ENCODE measurements at places on chromosomes 16 and 17. TPM values are rescaled to one million over a fixed set of nuclear protein-coding genes. Genes with fewer than 3 reads are reported as not detected.
A peak's percentile ranks its signal among the peaks of the same experiment; 100 is the strongest.

- H3K4me1 ChIP-seq, result no peaks in the 10 kb centered on the region
- H3K36me3 ChIP-seq, result no peaks in the 10 kb centered on the region
- DNase-seq, result no peak
- no peak overlapping the region for H3K27ac ChIP-seq
- H3K4me3 ChIP-seq, result no peak overlapping the region
Observed at GRCh38 chr16:73792199-73793020, 504.2 kb upstream of the PSMD7 start.

GRCh38 chr16:66549284-66550131 is at the start of gene TK2:
TSS of gene TK2 (minus strand) at chr16:66550122. CDS start at chr16:66550061, 61 bp downstream.
- peaks cover 52% of the 10 kb centered on the region for H3K4me1 ChIP-seq
- H3K27ac ChIP-seq, result peak within 1 kb of the TSS; percentile 82
- peak within 1 kb of the TSS; percentile 96 for H3K4me3 ChIP-seq
- peak; percentile 79 for DNase-seq
- peaks cover 4% of the 10 kb centered on the region for H3K27me3 ChIP-seq

GRCh38 chr16:74734361-74735161 is 33.9 kb upstream of the MLKL start:
- H3K4me3 ChIP-seq, result no peak overlapping the region
- H3K4me1 ChIP-seq, result no peaks in the 10 kb centered on the region
- H3K27me3 ChIP-seq, result no peaks in the 10 kb centered on the region
- H3K36me3 ChIP-seq, result no peaks in the 10 kb centered on the region
- H3K27ac ChIP-seq, result no peak overlapping the region

- H3K4me3 ChIP-seq, result no peak overlapping the region
- H3K36me3 ChIP-seq, result no peaks in the 10 kb centered on the region
- H3K4me1 ChIP-seq, result peaks cover 3% of the 10 kb centered on the region
- no peak for DNase-seq
Observed at GRCh38 chr16:85722128-85722893, 28.6 kb downstream of the C16orf74 start.

DNA sequence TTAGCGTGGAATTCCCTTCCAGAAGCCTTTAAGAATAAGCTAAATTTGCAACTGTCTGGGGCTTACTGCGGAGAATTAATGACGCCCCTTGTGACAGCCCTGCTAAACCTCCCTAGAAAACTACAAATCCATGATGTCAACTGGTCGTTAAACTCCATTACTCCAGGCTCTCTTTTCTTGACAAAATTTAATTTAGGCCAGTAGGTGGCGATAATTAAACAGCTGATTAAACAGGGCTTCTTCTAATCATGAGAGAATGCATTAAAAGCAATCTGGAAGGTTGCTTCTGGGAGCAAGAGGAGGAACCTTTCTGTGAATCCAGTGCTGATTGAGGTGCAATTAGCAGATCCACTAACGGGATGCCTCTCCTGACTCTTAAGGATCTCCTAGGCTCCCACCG is 8.1 kb upstream of the NLRP1 start:
- H3K36me3 ChIP-seq, result no peaks in the 10 kb centered on the region
- no peak overlapping the region for H3K27ac ChIP-seq
- no peaks in the 10 kb centered on the region for H3K4me1 ChIP-seq
- no peak overlapping the region for H3K4me3 ChIP-seq
- DNase-seq, result no peak
- peaks cover 20% of the 10 kb centered on the region for H3K27me3 ChIP-seq

DNA sequence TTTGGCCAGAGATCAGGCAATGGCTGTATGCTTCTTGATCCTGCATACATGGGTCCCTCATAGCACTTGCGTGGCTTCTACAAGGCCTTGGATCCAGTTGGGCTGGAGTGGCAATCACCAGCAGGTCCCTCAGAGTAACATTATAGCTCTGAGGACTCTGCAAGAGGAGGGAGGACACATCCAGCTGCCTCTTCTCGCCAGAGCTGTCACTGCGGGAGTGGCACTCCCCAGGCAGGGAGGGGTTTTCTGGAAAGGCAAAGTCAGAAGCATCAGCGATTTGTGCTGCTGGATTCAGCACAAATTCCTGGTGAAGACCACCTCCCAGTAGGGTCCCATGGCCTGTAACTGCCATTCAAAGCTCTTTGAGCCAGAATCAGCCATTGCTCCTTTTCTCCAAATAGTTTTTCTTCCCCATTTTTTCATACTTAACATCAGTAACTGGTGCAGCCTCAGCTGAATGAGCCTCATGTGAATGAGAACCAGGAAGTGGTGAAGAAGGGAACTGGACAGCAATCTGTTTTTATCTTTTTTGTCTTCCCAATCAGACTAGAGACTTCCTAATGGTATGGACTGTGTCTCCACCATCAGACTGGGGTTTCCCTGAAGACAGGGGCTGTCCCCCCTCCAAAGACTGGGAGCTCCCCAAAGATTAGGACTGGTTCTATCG is 40.6 kb upstream of the HOXB13 start:
- H3K4me1 ChIP-seq, result no peaks in the 10 kb centered on the region
- no peaks in the 10 kb centered on the region for H3K36me3 ChIP-seq
- DNase-seq, result no peak
- peaks cover 38% of the 10 kb centered on the region for H3K27me3 ChIP-seq

DNA sequence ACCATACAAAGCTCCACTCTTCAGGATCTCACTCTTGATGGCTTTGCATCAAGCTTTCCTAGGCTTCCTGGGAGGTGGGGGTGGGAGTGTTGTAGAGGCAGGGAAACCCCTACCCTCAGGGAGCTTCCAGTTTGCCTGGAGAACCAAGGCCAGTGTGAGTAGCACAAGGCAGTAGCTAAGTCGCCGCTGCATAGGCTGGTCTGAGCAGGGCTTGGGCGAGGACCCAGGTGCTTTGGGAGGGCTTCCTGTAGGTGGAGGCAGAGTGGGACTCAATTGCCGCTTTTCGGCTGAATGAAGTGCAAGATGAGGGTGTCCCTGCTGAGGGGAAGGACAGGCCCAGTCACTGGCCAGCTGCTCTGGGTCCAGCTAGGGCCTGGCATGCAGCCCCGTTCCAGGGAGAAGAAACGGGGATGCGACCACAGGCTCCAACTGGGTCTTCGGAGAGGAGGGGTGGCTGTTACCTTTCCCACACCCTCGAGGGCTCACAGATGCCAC is 3.9 kb downstream of the CD79B start:
- peaks cover 20% of the 10 kb centered on the region for H3K4me1 ChIP-seq
- no peak for DNase-seq
- H3K27ac ChIP-seq, result no peak overlapping the region
- H3K4me3 ChIP-seq, result no peak overlapping the region
- no peaks in the 10 kb centered on the region for H3K36me3 ChIP-seq

DNA sequence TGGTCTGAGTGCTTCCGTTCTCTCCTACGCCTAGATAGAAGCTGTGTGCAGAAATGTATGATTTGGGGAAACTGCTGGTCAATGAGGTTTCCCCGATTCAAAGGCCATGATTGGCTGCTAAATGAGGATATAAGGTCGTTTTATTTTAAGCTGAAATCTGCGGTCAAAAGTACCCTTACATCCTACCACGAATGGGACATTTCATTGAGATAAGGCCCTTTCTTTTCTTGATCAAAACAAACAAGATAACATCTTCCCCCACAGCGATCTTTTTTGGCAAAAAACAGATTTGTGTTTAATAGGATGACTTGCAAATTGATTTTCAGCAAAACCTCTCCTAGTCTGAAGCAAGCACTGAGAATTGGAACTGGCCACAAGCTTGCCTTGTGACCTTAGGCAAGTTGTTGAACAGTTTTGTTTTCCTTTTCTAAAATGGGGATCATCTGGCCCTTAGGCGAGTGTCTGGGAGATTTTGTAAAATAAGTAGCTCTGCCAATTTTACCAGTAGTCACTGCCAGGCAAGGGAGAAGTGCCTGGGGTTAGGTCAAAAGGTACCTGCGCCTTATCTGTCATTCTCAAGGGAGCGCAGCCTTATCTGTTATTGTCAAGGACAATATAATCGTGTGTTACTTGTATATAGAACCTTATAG is 635 bp downstream of the SCPEP1 start:
- DNase-seq, result no peak
- no peaks in the 10 kb centered on the region for H3K36me3 ChIP-seq
- H3K4me1 ChIP-seq, result peaks cover 16% of the 10 kb centered on the region
- H3K27me3 ChIP-seq, result no peaks in the 10 kb centered on the region
- H3K27ac ChIP-seq, result peak overlapping the region; percentile 85
- peak overlapping the region; percentile 88 for H3K4me3 ChIP-seq

DNA sequence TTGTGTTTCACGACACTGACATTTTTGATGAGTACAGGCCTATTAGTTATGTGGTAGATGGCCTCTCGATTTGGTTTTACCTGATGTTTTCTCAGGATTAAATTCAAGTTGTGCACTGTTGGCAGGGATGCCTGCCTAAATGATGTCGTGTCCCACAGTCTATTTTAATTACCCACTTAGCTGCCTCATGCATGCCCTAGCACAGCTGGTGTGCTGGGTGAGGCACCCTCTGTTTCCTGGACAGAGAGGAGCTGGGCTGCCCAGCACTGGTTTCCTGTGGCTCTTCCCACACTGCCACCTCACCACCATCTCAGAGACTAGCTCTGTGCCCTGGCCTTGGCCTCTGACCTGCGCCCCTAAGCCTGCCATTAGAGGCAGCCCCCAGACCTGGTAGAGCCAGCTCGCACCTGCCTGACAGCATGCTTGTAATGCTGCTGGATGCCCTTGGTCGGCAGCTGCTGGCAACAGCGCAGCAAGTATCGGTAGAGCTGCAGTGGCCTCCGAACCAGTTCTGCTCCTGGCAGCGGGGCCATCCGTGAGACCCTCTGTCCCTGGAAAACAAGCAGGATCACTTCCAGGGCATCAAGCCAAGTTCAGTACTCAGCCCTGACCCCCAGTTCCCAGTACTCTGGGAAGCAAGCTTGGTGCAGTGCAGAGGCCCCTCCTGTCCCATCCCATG is 10.9 kb downstream of the LYRM9 start:
- no peaks in the 10 kb centered on the region for H3K36me3 ChIP-seq
- peaks cover 22% of the 10 kb centered on the region for H3K4me1 ChIP-seq
- no peak overlapping the region for H3K4me3 ChIP-seq
- no peak overlapping the region for H3K27ac ChIP-seq
- H3K27me3 ChIP-seq, result no peaks in the 10 kb centered on the region

- peaks cover 19% of the 10 kb centered on the region for H3K36me3 ChIP-seq
- peak overlapping the region; percentile 81 for H3K27ac ChIP-seq
- peak overlapping the region; percentile 88 for H3K4me3 ChIP-seq
- H3K4me1 ChIP-seq, result peaks cover 20% of the 10 kb centered on the region
- H3K27me3 ChIP-seq, result no peaks in the 10 kb centered on the region
Observed at GRCh38 chr16:2206780-2207433, 1.7 kb downstream of the MLST8 start.

GRCh38 chr17:80919331-80920311 is 72.0 kb upstream of the CHMP6 start:
- H3K4me3 ChIP-seq, result no peak overlapping the region
- no peaks in the 10 kb centered on the region for H3K27me3 ChIP-seq
- H3K4me1 ChIP-seq, result no peaks in the 10 kb centered on the region

DNA sequence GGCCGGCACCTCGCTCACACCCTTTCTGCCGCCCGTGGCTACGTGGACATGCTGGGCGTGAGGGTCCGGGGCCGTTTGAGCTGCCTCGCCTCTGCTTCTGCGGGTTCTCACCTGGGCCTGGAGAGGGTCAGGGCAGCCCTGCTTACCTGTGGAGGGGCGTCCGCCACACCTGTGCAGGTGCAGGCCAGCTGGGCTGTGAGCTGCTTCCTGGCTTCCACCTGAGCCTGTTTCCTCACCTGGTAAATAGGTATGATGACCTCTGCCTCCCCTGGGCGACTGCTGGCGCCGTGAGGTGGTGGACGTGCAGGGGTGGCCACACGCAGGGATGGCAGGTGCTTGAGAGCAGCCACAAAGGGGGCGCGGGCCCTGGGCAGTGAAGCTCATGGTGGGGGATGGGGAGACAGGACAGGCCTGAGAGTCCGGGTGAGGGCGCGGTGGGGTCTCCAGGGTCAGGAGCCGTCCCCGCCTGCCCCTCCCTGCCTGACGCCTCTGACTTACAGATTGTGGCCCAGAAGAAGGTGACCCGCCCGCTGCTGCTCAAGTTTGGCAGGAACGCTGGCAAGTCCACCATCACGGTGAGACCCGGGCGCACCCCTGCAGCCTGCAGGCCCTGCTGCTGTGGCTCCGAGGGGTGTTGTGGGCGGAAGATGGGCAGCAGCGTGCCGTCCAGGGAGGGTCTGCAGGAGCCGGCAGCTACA is 7.8 kb downstream of the CPNE7 start:
- no peak overlapping the region for H3K4me3 ChIP-seq
- H3K27ac ChIP-seq, result no peak overlapping the region
- no peak for DNase-seq

DNA sequence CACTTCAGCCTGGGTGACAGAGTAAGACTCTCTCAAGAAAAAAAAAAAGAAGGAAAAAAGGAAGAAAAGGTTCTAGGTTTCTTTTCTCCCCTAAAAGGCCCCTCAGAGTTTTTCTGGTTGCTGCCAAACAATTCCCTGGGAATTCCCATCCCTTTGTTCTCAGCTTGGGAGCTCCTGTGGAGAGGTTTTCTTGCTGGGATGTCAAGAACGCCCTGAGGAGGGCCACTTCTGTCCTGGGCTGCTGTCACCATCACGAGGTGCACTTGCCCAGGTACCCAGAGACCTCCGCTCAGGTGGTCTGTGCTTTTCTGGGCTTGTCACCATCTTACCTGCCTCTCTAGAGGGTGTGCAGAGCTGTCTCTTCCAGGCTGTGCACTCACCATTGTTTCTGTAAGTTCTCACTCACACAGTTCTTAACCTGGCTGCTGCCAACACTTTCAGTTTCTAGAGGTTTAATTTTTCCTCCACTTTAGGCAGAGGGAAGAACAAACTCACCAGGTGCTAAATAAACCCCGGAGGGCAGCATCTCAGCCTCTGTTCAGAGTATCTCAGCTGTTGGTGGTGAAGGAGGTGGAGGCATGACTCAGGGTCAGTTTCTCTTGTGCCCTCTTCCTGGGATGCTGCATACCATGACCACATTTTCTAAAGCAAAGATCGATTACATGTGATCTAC is 2.4 kb upstream of the COX6A2 start:
- no peak for DNase-seq
- H3K4me1 ChIP-seq, result peaks cover 11% of the 10 kb centered on the region
- H3K27ac ChIP-seq, result no peak overlapping the region
- H3K27me3 ChIP-seq, result peaks cover 9% of the 10 kb centered on the region

The SRL gene
- not detected for total RNA-seq

The USP6 gene
- total RNA-seq, result 0.04 TPM

The HIC1 gene
- total RNA-seq, result 37.8 TPM

The FBXW10B gene
- 0.82 TPM for total RNA-seq

The MYH8 gene
- not detected for total RNA-seq

The CEP295NL gene
- 0.19 TPM for total RNA-seq

The APOBR gene
- 5.5 TPM for total RNA-seq
